ENCODE measurements at places on chromosomes 2 and 18.

- no peak for DNase-seq
These were observed 95.7 kb downstream of the TEX51 start for GRCh38 chr2:126994340-126994777.

GRCh38 chr2:112924821-112925220 lies 13.9 kb downstream of the IL37 start:
- no peak for DNase-seq

- no peak for DNase-seq
These were observed 35.7 kb downstream of the STEAP3 start for GRCh38 chr2:119259296-119259860.

GRCh38 chr2:23905155-23905554 lies 21.8 kb downstream of the ATAD2B start:
- DNase-seq = no peak

- DNase-seq = no peak
These were observed at the start of gene ARHGEF4 for GRCh38 chr2:130836501-130837174. TSS of gene ARHGEF4 (plus strand) at chr2:130836914. CDS start at chr2:130836954, 40 bp downstream.

DNA sequence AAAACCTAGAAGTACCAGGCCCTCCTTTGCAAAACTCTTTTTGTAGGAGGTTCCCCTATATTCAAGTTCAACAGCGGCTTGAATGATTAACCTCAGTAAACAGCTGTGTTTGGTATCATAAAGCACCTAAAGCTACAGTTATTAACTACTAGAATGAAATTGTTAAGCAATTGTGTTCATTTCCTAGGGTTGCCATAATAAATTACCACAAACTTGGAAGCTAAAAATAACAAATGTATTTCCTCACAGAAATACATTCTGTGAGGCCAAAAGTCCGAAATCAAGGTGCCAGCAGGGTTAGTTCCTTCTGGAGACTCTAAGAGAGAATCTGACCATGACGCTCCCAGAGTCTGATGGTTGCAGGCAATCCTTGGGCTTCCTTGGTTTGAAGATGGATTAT lies 202.1 kb upstream of the ACVR2A start:
- no peak for DNase-seq

GRCh38 chr2:161412346-161412745 lies 3.8 kb upstream of the TBR1 start:
- no peak for DNase-seq

DNA sequence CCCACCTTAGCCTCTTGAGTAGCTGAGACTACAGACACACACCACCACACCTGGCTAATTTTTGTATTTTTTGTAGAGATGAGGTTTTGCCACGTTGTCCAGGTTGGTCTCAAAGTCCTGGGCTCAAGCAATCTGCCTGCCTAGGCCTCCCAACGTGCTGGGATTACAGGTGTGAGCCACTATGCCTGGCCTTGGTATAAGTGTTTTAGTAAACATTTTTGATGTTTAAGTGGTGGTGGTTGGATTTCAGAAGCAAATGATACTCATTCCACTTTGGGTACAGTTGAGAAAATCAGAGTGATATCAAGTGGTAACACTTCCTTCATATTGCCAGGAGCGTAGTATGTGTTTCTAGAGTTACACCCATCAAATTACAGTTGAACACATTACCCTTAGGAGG lies 25.4 kb downstream of the ACADL start:
- DNase-seq = no peak

GRCh38 chr2:71669628-71670429 lies 216.5 kb downstream of the DYSF start:
- no peak for DNase-seq

- DNase-seq = no peak
These were observed 96.8 kb upstream of the PPP1CB start for GRCh38 chr2:28654663-28655320.

GRCh38 chr18:34128436-34128835 lies 96.3 kb downstream of the NOL4 start:
- no peak for DNase-seq

- no peak for DNase-seq
These were observed 21.6 kb downstream of the METAP1D start for GRCh38 chr2:172021074-172021931.

GRCh38 chr18:37535968-37536367 lies 29.6 kb downstream of the CELF4 start:
- DNase-seq = no peak
